ENCODE measurements at places on chromosomes 3 and 15.

- DNase-seq: no peak
These were observed 24.9 kb upstream of the C3orf80 start for GRCh38 chr3:160200353-160200752.

- DNase-seq: no peak
These were observed 20.1 kb upstream of the MAGEF1 start for GRCh38 chr3:184731786-184732537.

GRCh38 chr15:71562251-71562650 lies 248.1 kb upstream of the NR2E3 start:
- DNase-seq: peak; percentile 81

DNA sequence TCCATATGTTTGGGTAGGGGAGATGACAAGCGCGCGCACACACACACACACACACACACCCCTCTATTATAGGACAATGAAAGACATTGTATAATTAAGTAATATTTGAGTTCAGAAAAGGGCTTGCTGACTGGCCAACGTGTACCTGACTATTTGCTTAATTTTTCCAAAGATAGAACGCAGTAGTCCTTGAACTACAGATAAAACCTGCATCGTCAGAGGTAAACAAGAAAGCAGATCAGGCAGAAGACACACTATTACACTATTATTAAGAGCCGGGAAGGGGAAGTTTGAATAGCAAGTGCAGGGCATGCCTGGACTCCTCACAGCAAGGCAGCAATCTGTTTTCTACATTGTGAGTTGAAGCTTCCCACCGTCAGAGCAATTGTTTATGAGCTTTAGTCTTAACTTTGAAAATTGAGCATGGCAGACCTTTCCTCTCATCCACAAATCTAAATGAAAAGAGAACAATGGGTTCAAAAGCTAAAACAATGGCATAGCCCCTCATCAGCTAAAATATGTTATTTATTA lies 427.7 kb downstream of the GABRG3 start:
- no peak for DNase-seq

DNA sequence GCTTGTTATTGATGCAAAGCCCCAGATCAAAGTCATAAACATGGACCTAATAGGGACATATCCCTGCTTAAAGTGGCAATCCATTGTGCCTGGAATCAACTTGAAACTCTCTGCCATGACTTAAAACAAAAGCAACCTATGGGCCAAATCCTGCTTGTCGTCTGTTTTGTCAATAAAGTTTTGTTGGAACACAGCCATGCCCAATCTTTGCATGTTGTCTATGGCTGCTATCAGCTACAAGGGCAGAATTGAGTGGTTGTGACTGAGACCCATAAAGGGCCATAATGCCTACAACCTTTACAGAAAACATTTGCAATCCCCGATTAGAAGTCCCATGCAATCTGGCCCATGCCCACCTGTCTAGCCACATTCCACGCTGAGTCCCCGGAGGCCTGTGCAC lies 235.4 kb downstream of the PLCL2 start:
- DNase-seq: no peak

GRCh38 chr3:147838652-147839051 lies 429.5 kb downstream of the ZIC1 start:
- DNase-seq: peak; percentile 3

- DNase-seq: no peak
These were observed 208.8 kb downstream of the RPLP1 start for GRCh38 chr15:69661446-69661845.

- DNase-seq: no peak
These were observed 64.9 kb downstream of the ATP10A start for GRCh38 chr15:25797936-25798901.

DNA sequence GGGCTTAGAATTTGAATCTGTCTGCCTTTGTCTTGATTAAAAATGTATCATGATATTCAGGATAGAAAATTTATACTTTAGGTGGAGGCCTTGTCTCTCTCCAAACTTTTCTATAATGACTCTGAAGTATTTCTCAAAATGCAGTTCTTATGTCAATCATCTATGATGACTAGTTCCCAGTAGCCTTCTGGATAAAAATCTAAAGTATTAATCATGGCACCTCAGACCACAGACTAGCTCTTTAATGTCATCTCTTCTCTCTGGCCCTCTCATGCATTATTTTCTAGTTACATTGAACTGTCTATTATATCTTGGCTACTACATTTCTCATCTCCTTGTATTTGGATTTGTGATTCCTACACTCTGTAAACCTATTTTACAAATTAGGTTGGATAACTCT lies 96.9 kb downstream of the ZPLD1 start:
- peak; percentile 42 for DNase-seq

DNA sequence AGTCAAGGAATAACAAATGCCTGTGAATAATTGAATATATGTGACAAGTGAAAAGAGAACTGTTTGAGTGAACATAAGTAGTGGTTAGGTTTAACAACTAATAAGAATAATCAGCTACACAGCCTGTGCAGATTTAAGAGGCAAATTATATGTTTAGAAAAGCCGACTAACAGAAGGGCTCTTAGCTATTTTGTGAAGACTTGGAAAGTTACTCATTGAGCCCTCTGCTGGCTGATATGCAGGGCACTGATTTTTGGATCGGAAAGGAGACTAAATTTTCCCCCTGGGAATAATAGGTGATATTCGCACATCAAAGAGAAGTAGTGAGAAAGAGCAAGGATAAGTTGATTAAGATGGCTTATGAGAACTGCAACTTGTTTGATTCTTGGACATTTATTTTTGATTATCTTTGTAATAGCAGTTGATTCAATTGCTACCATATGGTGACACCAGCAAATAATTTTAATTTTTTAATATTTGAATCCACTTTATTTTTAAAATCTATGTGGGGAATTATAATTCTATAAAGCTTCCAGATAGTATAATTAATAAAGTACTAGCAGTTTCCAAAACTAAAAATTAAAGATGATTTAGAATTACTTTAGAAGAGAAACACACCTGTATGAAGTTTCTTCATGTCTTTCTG lies 156.2 kb downstream of the NLGN1 start:
- peak; percentile 21 for DNase-seq

DNA sequence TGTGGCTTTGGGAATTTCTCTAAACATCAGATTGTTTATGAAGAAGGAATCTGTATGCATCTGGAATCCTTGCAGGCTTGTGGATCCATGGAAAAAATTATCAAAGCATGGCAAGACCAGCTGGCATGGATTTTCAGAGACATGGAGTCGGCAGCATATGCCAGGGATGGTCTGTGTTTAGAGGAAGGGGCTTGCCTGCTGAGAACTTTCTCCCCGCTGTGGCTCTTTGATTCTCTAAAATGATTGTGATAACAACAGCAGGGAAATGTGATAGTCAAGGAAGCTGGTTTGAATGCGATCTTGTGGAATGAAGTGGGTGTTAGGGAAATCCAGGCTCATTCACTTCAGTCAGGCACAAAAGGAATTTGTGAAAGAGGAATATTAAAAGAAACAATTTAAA lies 245.7 kb upstream of the THRB start:
- DNase-seq: no peak

- no peak for DNase-seq
These were observed 352.1 kb upstream of the MEIS2 start for GRCh38 chr15:37452498-37452897.

GRCh38 chr3:149296972-149297371 lies 36.5 kb downstream of the TM4SF18 start:
- peak; percentile 32 for DNase-seq

GRCh38 chr3:128367761-128368160 lies 98.9 kb downstream of the DNAJB8 start:
- no peak for DNase-seq

DNA sequence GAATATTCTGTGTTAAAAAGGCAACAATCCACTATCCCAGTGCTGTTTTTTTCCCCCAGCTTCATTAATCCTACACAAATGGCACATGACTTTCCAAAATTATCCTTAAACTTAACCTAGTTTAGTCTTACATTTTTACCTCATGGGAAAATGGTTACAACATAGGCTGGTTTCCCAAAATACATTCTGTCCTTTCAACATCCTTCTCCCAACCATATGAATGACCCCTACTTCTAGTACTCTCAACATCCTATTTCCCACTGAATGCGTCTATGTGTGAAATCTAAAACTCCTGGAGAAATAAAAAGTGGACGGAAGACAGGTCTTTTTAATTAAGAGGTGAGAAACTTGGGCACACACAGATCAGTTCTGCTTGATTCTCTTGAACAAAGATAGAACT lies 33.3 kb downstream of the ATOSA start:
- DNase-seq: no peak

DNA sequence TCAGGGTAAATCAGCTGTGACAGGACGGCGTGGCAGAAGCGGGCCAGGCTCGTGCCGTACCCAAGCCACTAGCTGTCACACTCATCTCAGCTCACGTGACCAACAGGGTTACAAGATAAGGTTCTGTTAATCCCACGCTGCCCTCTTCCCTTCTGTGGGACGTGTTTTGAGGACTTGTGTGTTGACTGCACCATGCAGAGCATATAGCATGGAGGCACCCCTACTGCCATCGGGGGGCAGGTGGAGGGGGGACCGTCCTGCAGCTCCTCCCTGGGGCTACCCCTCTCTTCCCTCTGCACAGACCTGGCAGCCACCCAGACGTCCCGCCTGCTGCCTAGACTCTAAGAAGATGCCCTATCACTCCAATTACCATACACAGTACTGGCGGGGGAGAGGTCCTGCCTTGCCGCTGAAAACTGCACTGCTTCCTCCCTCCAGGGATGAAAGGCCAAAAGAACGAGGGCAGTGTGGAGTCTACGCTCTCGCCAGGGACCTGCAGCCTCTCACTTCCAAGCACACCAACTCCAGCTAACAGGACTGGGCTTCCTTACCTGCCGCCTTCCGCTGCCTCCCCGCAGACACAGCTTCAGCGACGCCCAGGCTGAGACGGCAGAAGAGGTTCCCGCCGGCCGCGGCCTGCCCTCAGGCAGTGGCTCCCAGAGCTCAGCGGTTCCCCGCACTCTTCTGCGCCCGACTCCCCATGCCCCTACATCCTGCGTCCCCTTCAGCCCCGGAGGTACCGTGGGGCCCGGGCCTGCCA lies at the start of gene TNK2:
Gene TNK2 (minus strand): TSS at position 618 of the 760 bp plus-strand sequence. CDS start 19,963 bp downstream, outside the sequence.
- peak; percentile 12 for DNase-seq

- DNase-seq: no peak
These were observed 29.6 kb downstream of the CALML4 start for GRCh38 chr15:68175526-68175925.

DNA sequence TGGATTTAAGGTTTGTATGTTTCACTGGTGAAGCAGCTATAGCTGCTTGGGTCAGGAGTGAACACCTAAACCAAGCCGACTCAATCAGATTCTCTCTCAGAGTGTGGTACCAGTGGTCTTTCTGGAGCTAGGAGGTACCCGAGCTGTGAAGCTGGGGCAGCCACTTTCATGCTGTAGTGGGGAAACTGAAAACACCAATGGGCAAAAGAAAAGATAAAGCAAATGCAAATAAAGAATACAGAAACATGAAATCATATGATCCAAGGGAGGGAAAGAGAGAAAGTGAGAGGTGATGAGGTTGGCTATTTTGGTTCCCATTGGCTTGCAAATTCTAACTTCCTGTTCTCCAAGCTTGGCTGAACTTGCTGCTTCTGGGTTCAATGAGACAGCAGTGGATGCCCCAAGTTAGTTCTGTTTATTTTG lies 212.3 kb upstream of the CFAP20DC start:
- DNase-seq: no peak

- DNase-seq: no peak
These were observed 159.0 kb upstream of the CHRNA7 start for GRCh38 chr15:31871166-31871886.

DNA sequence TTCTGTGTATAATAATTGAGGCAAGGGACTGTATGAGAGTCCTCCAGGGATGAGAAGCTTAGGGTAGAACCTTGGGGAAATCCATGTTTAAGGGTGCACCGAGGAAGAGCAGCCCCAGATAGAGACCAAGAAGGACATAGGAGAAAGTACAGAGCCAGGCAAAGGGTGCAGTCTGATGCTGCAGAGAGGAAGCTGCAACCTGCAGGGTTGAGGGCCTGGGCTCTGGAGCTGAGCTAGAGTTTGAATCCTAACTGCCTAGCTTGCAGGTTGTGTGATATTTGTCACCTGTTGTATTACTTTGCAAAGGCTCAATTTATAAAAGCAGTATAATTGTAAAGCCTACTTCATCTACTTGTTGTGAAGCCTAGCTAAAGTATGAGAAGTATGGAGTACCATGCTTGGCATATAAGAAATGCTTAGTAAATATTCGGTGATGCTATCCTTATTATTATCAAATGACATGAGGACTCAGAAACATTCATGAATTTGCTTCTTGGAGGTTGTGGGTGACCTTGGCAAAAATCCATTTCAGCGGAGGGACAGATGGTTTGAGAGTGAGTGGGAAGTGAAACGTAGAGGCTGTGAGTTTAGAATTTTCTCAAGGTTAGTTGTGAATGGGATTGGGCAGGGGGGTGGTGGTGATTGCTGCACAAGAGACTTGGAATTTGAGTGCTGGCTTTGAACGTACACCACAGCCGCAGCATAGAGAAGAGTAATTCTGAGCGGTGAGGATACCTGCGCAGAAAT lies 43.8 kb downstream of the PLCL2 start:
- no peak for DNase-seq

GRCh38 chr3:128579927-128580326 lies 70.7 kb downstream of the RPN1 start:
- no peak for DNase-seq

- DNase-seq: no peak
These were observed 185.1 kb upstream of the UBE2E1 start for GRCh38 chr3:23620638-23621015.

DNA sequence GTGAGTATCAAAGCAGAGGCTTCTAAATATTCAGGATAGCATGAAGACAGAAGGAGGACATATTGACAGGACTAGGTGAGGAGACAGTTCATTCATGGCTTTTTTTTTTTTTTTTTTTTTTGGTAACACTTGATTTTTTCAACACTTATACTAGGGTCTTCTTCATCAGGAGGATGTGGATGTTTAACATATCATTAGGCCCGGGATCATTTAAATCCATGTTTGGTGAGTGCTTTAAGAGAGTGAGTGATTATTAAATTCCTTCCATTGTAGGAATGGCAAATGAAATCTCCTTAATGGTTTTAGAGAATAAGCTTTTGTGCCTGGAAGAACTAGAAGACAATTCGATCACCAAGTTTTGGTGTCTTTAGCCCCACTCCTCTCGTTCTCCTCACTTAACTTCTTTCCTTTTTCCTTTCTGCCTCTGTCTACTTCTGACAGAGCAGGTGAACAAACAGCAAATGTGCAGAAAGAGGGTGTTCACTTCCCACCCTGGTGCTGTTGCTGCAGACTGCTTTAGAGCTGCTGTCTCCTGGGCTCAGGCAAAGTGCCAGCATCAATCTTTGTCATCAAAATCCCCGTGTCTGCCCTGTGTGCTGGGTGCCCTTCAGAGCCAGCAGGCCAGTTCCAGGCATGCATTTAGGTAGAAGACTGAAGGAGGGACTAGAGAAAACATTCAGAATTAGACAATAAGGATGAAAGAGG lies 35.6 kb upstream of the RAB11A start:
- no peak for DNase-seq
